Activated T-helper 2 cell treated with anti-CD3 and anti-CD28 coated beads, Interferon-gamma antibody, Interleukin-2, Interleukin-4, amounts not matched to agents 10 μg/mL and 5 μg/mL and 100 μg/mL, durations not matched to agents 14 hours and 24 hours and 36 hours (primary cell): ENCODE measurements at places on chromosomes 2 and 18.

DNA sequence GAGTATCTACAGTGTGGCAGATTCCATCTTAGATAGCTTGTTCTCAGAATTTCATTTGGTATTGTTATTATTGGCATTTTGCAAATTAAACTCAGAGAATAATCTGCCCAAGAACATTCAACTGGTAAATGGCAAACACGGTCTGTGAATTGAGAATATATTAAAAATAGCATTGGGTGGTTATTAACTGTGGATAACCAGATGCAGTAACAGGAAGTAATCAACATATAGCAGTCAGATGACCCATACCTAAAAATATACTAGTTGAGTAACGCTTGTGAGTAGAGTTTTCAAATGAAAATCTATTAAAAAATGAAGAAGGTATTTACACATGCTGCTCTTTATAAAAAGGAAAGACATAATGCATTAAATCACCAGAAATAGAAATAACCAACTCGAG is 129.5 kb downstream of the ZNF804A start:
- H3K27ac ChIP-seq = no peak overlapping the region
- H3K36me3 ChIP-seq = no peaks in the 10 kb centered on the region
- H3K4me1 ChIP-seq = no peaks in the 10 kb centered on the region

DNA sequence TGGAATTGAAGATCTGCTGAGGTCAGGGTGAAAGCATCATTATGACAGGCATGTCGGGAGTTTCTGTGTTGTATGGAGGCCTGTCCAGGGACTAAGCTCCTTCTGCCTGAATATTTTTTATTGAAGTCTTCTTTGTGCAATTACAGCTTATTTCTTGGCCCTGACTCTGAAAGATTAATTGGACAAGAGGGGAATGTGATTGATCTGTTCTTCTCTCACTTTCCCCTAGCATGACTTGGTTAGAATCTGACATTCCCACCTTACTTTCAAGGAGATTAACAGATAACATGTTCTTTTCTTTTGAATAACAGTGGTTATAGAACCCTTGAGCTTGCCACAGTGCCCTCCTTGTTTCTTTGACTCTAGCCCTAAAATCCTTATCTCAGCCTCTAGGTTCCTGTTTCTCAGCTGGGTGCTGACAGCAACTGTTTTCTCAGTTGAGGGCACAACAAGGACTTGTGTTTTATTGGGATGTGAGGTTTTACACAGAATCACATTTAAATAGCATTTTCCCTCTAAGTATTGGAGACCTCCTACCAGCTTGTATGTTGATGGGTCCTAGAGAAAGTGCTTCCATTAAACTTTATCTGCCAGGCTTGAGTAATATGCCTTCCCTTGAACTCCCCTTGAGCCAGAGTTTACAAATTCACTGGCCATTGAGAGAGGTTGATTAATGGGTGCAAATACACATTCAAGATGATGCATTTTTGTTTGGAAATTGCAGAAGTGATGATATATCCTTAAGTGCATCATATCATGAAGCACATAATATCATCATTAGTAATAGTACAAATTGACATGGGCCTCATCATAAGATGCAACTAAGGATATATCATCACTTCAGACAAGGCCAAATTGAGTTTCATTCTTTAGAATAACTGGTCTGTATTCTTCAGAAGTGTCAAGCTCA is 12.5 kb downstream of the TTLL4 start:
- H3K27me3 ChIP-seq = no peaks in the 10 kb centered on the region
- H3K27ac ChIP-seq = no peak overlapping the region
- H3K36me3 ChIP-seq = peaks cover 37% of the 10 kb centered on the region
- peaks cover 30% of the 10 kb centered on the region for H3K4me1 ChIP-seq
- no peak for DNase-seq

- peaks cover 6% of the 10 kb centered on the region for H3K27me3 ChIP-seq
- no peak overlapping the region for H3K27ac ChIP-seq
- H3K4me3 ChIP-seq = no peak overlapping the region
Observed at GRCh38 chr2:72815655-72816278, 10.1 kb downstream of the EXOC6B start.

GRCh38 chr18:59123588-59124369 is 15.9 kb upstream of the SEC11C start:
- H3K27me3 ChIP-seq = peaks cover 28% of the 10 kb centered on the region
- H3K36me3 ChIP-seq = no peaks in the 10 kb centered on the region
- no peak for DNase-seq
- H3K27ac ChIP-seq = peak overlapping the region; percentile 76
- no peak overlapping the region for H3K4me3 ChIP-seq

- H3K36me3 ChIP-seq = peaks cover 91% of the 10 kb centered on the region
- no peak overlapping the region for H3K4me3 ChIP-seq
- no peaks in the 10 kb centered on the region for H3K27me3 ChIP-seq
- no peak overlapping the region for H3K27ac ChIP-seq
- peaks cover 33% of the 10 kb centered on the region for H3K4me1 ChIP-seq
Observed at GRCh38 chr2:97724501-97724900, 11.1 kb downstream of the ZAP70 start.

GRCh38 chr2:239203443-239204135 is 197.2 kb downstream of the HDAC4 start:
- H3K27ac ChIP-seq = no peak overlapping the region
- no peaks in the 10 kb centered on the region for H3K27me3 ChIP-seq
- no peak for DNase-seq
- H3K4me1 ChIP-seq = peaks cover 10% of the 10 kb centered on the region
- no peak overlapping the region for H3K4me3 ChIP-seq
- peaks cover 12% of the 10 kb centered on the region for H3K36me3 ChIP-seq

- no peak for DNase-seq
- no peak overlapping the region for H3K4me3 ChIP-seq
- H3K27ac ChIP-seq = no peak overlapping the region
- no peaks in the 10 kb centered on the region for H3K4me1 ChIP-seq
Observed at GRCh38 chr2:142139384-142139783, 8.6 kb upstream of the LRP1B start.

DNA sequence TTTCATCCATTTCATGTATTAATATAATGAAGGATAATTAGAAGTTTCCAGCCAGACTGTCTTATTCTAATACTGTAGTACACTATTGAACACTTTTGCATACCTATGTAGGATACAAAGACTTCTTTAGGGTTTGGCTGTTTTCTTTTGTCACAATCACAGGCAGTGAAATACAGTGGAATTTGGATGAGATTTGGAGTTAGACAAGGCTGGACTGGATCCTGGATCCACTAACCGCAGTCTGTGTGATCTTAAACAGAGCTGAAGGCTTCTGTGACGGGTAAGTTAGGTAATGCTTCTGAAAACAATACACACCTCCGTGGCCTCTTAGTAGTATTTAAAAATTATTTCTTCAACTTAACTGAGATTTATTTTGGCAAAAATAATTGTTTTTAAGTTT is 1128.6 kb upstream of the CDH2 start:
- DNase-seq = no peak
- H3K4me3 ChIP-seq = no peak overlapping the region
- no peaks in the 10 kb centered on the region for H3K27me3 ChIP-seq
- no peaks in the 10 kb centered on the region for H3K4me1 ChIP-seq

DNA sequence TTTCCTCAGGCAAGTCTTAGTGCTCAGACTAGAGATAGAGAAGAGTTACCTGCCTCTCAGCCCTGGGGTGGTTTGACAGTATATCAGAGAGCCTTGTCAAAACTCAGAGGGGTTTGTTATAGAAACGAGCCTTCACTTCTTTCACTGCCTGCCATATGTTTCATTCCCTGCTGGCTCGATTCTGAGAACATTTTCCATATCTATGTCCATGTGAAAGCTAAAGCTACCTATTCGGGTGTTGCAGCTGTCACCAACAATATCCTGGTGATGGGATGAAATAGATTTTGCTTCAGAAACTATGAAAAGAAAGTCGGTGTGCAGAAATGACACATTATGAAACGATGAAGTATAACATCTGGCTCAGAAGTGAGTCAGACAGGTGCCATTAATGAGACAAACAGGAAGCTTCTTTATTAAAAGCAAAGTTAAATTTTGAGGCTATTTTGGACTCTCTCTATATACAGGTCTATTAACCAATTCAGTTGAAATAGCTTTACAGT is 56.1 kb upstream of the TANK start:
- H3K4me1 ChIP-seq = peaks cover 31% of the 10 kb centered on the region
- no peaks in the 10 kb centered on the region for H3K36me3 ChIP-seq
- H3K4me3 ChIP-seq = no peak overlapping the region
- H3K27me3 ChIP-seq = peaks cover 2% of the 10 kb centered on the region
- no peak for DNase-seq

- no peaks in the 10 kb centered on the region for H3K36me3 ChIP-seq
- H3K4me3 ChIP-seq = peak overlapping the region; percentile 18
- H3K27ac ChIP-seq = peak overlapping the region; percentile 74
- H3K27me3 ChIP-seq = peaks cover 28% of the 10 kb centered on the region
- DNase-seq = no peak
Observed at GRCh38 chr2:68387408-68388350, 22.6 kb downstream of the PLEK start.

GRCh38 chr2:182836451-182836850 is 30.0 kb downstream of the FRZB start:
- no peaks in the 10 kb centered on the region for H3K4me1 ChIP-seq
- H3K36me3 ChIP-seq = no peaks in the 10 kb centered on the region
- peaks cover 13% of the 10 kb centered on the region for H3K27me3 ChIP-seq

GRCh38 chr18:73756256-73757091 is 391.2 kb downstream of the FBXO15 start:
- DNase-seq = no peak
- H3K27me3 ChIP-seq = no peaks in the 10 kb centered on the region
- H3K36me3 ChIP-seq = no peaks in the 10 kb centered on the region
- H3K4me3 ChIP-seq = no peak overlapping the region
- H3K27ac ChIP-seq = no peak overlapping the region
